ENCODE measurements at places on chromosomes 5 and 9.
A peak's percentile ranks its signal among the peaks of the same experiment; 100 is the strongest.

GRCh38 chr5:174556756-174557155 lies 167.6 kb upstream of the MSX2 start:
- DNase-seq: no peak

DNA sequence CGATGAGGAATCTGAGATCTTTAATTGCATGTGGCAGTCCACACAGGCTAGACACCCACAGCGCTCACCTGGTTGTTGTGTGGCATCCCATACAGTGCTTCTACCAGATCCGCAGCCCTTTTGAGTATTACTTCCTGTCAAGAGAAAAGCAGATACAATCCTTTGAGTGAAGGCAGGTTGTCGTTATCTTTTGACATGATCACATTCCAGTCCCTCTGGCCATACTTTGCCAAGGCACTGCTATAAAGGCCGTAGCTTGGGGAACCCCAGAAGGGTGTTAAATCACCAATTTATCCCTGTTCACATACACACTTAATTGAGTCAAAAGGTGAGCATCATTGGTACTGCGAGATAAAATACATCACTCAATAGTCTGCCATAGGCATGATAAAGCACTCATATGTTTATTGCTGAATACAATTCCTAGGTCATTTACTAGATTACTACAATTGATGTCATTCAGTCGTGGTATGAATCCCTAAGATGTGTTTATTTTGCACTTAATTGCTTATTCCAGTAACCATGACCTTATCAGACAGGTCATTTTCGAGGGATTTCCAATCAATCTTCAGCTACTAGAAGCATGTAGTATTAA lies 385.6 kb downstream of the EBF1 start:
- DNase-seq: no peak

DNA sequence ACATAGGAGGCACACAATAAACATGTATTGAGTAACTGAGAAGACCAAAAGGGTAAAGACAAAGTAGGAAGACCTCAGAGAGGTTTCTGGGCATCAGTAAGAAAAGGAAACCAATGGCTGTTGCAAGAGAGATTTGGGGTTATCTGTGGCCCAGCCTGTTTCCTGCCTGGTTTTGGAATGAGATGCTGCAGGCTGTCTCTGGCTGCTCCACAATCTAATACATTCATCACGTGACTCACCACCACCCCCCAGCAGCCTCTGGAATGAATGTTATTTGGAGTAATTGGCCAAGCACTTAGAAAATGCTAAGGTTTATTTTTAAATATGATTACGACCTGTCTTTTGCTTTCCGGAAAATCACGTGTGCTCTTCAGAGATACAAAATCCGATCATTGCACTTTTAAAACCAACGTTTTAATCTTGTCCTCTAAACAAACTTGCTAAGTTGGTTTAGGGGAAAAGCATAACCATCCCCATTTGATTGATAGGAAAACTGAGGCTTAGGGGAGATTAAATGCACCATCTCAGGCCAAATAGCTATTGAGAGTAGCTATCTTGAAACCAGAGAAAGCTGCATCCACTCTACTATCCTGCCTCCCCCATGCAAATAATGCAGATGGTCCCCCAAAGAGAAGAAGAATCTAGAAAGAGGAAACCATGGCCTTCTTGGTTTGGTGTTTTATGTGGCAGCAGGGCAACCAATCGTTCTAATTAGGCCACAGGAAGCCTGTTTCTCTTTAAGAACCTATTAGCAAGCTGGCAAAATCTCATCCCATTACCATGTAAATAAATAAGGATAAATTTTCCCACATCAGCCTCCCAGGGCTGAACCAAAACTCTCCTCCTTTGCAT lies 151.8 kb upstream of the ADRA1B start:
- peak; percentile 94 for DNase-seq

- no peak for DNase-seq
Measured at GRCh38 chr5:119583684-119584083, 45.7 kb upstream of the FAM170A start.

DNA sequence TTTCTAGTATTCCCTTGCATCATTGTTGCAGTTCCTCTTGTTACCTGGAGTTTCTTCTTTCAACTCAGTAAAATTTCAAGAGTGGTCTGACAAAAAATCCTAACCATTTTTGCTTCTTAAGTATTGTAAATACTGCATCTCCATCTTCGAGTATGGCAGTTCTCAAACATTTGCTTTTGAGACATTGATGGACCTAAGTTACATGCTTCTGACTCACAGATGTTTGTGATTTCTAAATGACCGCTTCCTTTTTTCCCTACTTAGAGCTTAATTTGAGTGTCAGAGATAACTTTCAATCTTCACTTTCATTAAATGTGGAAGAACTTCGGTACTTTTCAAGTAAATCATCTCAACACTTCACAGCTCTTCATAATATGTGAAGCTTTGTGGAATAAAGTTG lies 4.2 kb downstream of the UHRF2 start:
- DNase-seq: no peak

GRCh38 chr9:34590381-34591247 lies 1.1 kb upstream of the CNTFR start:
- no peak for DNase-seq

DNA sequence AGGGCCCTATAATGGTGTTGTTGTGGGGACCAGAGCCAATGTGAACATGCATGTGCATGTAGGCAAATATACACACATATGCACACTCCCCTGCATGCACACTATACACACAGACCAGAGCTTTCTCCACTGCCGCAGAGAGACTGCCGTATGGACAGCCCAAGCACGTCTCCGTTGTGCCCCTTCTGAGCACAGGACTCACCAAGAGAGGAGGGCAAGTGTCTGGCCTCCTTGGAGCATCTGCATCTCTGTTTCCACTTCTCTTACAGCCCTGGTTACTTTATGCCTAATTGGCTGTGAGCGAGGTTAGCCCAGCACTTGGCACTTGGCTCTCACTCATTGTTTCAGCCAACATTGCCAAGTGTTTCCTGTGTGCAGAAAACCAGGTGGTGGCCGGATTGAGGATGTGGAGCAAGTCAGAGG lies 30.4 kb downstream of the CSF2 start:
- no peak for DNase-seq

- DNase-seq: no peak
Measured at GRCh38 chr9:116166713-116167112, 13.1 kb downstream of the PAPPA start.

GRCh38 chr9:128933731-128934130 lies 12.9 kb downstream of the PHYHD1 start:
- no peak for DNase-seq

DNA sequence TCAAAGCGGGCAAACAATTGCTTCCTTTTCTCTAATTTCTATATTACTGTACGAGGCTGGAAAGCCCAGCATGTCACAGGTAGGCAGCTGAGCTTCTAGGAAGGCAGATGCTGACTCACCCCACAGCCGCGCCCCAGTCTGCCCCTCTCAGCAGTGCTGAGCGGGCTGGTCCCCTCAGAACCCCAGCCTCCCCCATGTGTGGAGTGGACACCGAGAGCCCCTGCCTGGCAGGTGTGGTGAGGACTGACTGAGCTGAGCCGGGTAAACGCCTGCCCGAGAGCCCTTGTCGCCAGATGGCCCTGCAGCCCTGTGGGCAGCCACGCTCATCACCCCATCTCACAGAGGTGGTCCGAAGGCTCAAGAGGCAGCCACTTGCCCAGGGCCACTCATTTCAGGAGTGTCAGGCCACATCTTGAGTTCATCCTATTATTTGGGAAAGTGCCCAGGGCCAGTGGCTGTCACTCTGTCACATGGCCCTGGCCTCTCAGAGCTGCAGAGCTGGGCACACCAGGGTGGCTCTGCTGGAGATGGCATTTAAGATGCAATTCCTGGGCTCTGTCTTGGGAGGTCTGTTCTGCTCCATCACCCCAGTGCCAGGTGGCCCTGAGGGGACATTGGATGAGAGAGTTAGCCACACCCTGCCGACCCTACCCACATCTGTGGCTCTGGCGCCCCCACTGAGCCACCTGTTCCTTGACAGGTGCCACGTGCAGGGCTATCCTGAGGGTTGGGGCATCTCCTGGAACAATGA lies 12.4 kb downstream of the CARD19 start:
- no peak for DNase-seq

DNA sequence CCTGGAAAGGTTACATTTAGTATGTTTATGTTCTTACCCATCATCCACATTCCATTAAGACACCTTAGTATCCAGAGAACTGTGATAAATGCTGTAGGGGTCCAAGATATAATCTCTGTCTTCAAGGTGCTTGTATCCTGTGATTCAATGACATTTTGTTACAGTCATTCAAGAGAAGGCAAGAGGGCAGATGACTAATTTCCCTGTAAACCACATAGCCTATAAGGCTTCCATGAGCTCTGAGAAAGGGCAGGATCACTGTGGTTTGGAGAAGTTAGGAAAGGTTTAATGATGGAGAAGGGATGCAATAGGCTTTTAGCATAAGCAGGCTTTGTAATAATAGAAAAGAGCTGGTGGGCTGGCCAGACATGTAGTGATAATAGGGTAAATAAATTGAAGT lies 40.0 kb downstream of the PAPPA start:
- DNase-seq: peak; percentile 69

DNA sequence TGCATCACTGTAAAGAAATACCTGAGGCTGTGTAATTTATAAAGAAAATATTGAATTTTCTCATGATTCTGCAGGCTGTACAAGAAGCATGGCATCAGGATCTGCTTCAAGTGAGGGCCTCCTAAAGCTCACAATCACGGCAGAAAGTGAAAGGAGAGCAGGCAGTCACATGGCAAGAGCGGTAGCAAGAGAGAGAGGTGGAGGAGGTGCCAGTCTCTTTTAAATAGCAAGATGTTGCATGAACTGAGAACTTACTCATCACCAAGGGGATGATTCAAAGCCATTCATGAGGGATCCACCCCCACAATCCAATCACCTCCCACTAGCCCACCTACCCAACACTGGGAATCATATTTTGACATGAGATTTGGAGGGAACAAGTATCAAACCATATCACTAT lies 184.5 kb upstream of the PAPPA start:
- DNase-seq: peak; percentile 63

- no peak for DNase-seq
Measured at GRCh38 chr5:69359699-69360098, 9.6 kb downstream of the AK6 start.

DNA sequence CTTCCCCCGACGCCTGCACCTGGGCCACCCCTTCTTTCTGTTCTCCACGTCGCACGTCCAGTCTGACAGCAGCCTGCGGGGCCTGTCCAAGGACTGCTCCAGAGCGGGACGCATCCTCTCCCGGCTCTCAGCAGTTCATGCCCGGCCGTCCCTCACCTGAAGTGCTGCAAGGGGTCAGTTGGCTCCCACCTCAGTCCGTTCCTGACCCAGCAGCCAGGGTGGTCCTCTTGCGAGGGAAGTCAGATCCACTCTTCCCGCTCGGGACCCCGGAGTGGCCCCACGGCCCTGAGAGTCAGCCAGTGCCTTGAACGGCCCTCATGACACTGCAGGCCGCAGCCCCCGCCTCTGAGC lies 249.7 kb upstream of the IRX4 start:
- no peak for DNase-seq

DNA sequence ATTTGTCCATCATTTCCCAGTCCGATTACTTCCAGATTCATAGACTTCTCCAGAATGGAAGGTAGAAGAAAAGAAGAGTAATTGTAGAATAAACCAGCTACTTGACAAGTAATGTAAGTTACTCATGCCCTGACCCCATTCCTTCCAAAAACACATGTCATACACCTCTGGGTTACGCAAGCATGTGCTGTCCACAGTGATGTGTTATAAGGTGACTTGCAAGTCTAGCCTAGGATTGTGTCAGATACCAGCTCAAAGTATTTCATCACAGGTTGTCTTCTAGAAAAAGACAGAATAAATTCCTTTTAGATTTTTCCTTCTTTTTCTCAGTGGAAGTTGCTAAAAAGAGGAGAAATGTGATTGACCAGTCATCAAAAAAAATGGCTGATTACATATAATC lies 8.0 kb upstream of the TLR4 start:
- peak; percentile 54 for DNase-seq

All from choroid plexus epithelial cell (primary cell).